Activated T-cell treated with anti-CD3 and anti-CD28 coated beads, Interleukin-2, amount 50 U/mL, for 72 hours (primary cell): ENCODE measurements at places on chromosomes 3 and 15. TPM values are rescaled to one million over a fixed set of nuclear protein-coding genes. Genes with fewer than 3 reads are reported as not detected.

NPAP1 gene
- not detected for total RNA-seq

SPATA12 gene
- total RNA-seq, result not detected

LRRN1 gene
- total RNA-seq, result 0.58 TPM

GOLGA8G gene
- total RNA-seq, result not detected

GRIP2 gene
- not detected for total RNA-seq

DNA sequence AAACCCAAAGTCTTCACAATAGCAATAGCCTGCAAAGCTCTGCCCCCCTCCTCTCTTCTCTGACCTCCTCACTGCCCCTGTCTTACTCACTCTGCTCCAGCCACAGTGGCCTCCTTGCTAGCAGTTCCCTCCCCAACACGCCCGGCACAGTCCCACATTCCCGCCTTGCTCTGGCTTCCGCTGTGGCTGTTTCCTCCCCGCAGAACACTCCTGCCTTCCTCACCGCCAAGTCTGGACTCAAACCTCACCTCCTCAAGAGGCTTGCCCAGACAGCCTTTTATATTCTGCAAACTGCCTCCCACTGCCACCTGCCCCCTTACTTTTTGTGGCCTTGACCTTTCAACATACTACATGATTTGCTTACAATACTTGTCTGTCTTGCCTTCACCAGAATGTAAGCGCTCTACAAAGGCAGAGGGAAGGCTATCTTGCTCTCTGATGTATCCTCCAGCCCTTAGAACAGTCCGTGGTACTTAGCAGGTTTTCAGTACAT, 406 bp upstream of the MPI start:
- no peaks in the 10 kb centered on the region for H3K36me3 ChIP-seq
- DNase-seq, result peak; percentile 16
- H3K27me3 ChIP-seq, result no peaks in the 10 kb centered on the region
- peak overlapping the region; percentile 35 for H3K27ac ChIP-seq
- H3K4me3 ChIP-seq, result peak overlapping the region; percentile 85

GRCh38 chr3:73353649-73354217, 271.0 kb downstream of the PDZRN3 start:
- no peak overlapping the region for H3K4me3 ChIP-seq
- no peak for DNase-seq
- H3K27me3 ChIP-seq, result peaks cover 4% of the 10 kb centered on the region
- no peak overlapping the region for H3K27ac ChIP-seq
- H3K36me3 ChIP-seq, result peaks cover 2% of the 10 kb centered on the region
- H3K4me1 ChIP-seq, result no peaks in the 10 kb centered on the region

DNA sequence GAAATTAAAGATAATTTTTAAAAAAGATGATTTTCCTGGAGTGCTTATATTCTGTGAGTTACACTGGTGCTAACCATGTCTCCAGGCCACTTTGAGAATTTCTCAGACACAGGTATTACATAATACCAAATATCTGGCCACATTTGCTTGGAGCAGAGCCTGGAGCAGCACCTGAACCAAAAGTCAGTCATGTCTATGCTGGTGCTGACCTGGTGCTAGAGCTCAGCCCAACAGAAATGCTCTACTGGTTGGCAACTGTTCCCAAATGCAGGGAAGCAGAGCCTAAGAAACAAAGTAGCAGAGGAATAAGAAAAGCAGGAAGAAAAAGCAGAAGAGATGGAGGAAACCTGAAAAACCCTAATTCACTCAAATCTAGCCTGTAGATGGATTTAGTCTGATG, 135.7 kb upstream of the SLC7A14 start:
- H3K36me3 ChIP-seq, result peaks cover 1% of the 10 kb centered on the region
- H3K27ac ChIP-seq, result no peak overlapping the region
- peaks cover 40% of the 10 kb centered on the region for H3K27me3 ChIP-seq
- H3K4me3 ChIP-seq, result no peak overlapping the region
- no peaks in the 10 kb centered on the region for H3K4me1 ChIP-seq
- no peak for DNase-seq

GRCh38 chr3:135140591-135140990, 345.5 kb downstream of the EPHB1 start:
- no peaks in the 10 kb centered on the region for H3K36me3 ChIP-seq
- H3K27ac ChIP-seq, result no peak overlapping the region
- no peaks in the 10 kb centered on the region for H3K27me3 ChIP-seq

GRCh38 chr3:19226479-19226878, 78.2 kb downstream of the KCNH8 start:
- no peak overlapping the region for H3K4me3 ChIP-seq
- no peak for DNase-seq
- H3K36me3 ChIP-seq, result no peaks in the 10 kb centered on the region
- H3K27ac ChIP-seq, result no peak overlapping the region
- no peaks in the 10 kb centered on the region for H3K27me3 ChIP-seq
- no peaks in the 10 kb centered on the region for H3K4me1 ChIP-seq

- no peak overlapping the region for H3K27ac ChIP-seq
- DNase-seq, result peak; percentile 21
- peak overlapping the region; percentile 78 for H3K4me3 ChIP-seq
- peaks cover 7% of the 10 kb centered on the region for H3K4me1 ChIP-seq
- H3K36me3 ChIP-seq, result peaks cover 2% of the 10 kb centered on the region
Measured at GRCh38 chr15:47184003-47184907, 533.0 kb upstream of the SEMA6D start.

- no peak overlapping the region for H3K27ac ChIP-seq
- H3K4me1 ChIP-seq, result no peaks in the 10 kb centered on the region
- no peaks in the 10 kb centered on the region for H3K36me3 ChIP-seq
- H3K4me3 ChIP-seq, result no peak overlapping the region
- peaks cover 19% of the 10 kb centered on the region for H3K27me3 ChIP-seq
- DNase-seq, result no peak
Measured at GRCh38 chr3:140288595-140288994, 353.6 kb downstream of the CLSTN2 start.

- H3K4me3 ChIP-seq, result no peak overlapping the region
- no peaks in the 10 kb centered on the region for H3K27me3 ChIP-seq
- peaks cover 18% of the 10 kb centered on the region for H3K4me1 ChIP-seq
Measured at GRCh38 chr3:172171396-172172075, 132.2 kb downstream of the FNDC3B start.

GRCh38 chr3:129605203-129605921, 1.1 kb downstream of the PLXND1 start:
- H3K27ac ChIP-seq, result no peak overlapping the region
- H3K36me3 ChIP-seq, result peaks cover 4% of the 10 kb centered on the region
- H3K4me3 ChIP-seq, result peak overlapping the region; percentile 85

GRCh38 chr15:65730549-65731172, 61.4 kb downstream of the DENND4A start:
- H3K36me3 ChIP-seq, result peaks cover 5% of the 10 kb centered on the region
- no peaks in the 10 kb centered on the region for H3K27me3 ChIP-seq
- H3K4me3 ChIP-seq, result no peak overlapping the region
- peak overlapping the region; percentile 7 for H3K27ac ChIP-seq
- DNase-seq, result no peak

- H3K36me3 ChIP-seq, result peaks cover 5% of the 10 kb centered on the region
- peak overlapping the region; percentile 64 for H3K27ac ChIP-seq
- no peaks in the 10 kb centered on the region for H3K27me3 ChIP-seq
Measured at GRCh38 chr15:65286069-65286703, 497 bp downstream of the PARP16 start.

GRCh38 chr3:138036572-138036971, 26.6 kb downstream of the CLDN18 start:
- no peak overlapping the region for H3K27ac ChIP-seq
- H3K36me3 ChIP-seq, result no peaks in the 10 kb centered on the region
- DNase-seq, result no peak
- H3K27me3 ChIP-seq, result peaks cover 25% of the 10 kb centered on the region
- no peaks in the 10 kb centered on the region for H3K4me1 ChIP-seq
- no peak overlapping the region for H3K4me3 ChIP-seq

DNA sequence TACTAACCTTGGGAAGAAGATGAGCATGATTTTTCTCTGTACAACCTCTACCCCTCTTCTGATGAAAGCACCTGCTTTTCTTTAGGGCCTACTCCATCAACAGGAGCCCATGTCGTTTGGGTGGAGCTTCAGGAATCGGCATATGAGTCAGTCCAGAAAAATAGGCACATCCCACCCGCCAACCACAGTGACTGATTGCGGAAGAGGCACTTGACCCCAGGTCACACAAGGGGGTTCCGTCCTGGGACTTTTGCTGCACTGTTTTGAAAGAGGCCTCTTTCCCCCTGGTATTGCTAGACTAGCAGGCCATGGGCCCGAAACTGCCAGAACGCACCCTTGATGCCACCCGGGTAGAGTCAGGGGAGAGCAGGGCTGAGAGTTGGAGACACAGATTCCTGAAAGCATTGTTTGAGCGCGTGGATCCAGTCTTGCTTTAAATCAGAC, 19.3 kb upstream of the NRROS start:
- H3K4me1 ChIP-seq, result peaks cover 34% of the 10 kb centered on the region
- no peaks in the 10 kb centered on the region for H3K36me3 ChIP-seq
- no peaks in the 10 kb centered on the region for H3K27me3 ChIP-seq
- peak overlapping the region; percentile 51 for H3K27ac ChIP-seq

DNA sequence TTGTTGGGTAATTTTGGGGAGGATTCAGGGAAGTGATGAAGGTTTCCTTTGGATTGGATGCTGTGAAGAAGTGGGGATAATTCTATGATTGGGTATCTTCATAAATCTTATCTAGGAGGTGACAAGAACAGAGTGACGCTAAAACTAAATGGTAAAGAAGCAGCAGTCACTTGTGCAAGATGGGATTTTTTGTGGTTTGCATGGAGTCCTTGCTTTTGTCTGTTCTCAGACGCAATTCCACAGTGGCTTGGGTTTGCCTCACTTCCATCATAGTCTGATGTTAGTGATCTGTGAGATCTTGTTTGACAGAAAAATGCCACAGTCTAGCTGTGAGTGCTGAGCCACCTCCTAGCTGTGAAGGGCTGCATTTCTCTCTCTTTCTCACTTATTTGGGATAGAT, 26.9 kb downstream of the GTF2E1 start:
- no peak for DNase-seq
- H3K4me1 ChIP-seq, result peaks cover 25% of the 10 kb centered on the region
- peaks cover 3% of the 10 kb centered on the region for H3K36me3 ChIP-seq
- no peak overlapping the region for H3K4me3 ChIP-seq
- no peak overlapping the region for H3K27ac ChIP-seq
- H3K27me3 ChIP-seq, result no peaks in the 10 kb centered on the region
